NCI-H748 treated with DMSO at 0.1 percent for 48 hours (cell line): ENCODE measurements at places on chromosomes 1 and 21.
A peak's percentile ranks its signal among the peaks of the same experiment; 100 is the strongest.

GRCh38 chr1:29830916-29831315, 594.6 kb downstream of the PTPRU start:
- DNase-seq: no peak

DNA sequence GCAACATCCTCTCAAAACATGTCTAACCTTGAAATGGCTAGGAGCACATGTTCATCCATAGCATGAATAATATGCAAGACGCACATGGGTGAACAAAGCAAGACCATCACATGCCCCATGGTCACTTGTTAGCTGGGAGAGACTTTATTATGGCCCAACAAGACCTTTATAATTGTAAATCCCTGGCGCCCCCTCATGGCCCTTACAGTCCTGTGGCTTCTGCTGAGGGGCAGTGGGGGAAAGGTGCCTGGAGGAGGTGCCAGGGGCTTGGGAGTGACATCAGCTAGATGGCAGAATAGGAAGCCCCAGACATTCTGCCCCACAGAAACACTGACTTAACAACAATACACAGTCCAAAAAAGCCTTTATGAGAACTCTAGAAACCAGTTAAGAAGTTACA, 51.7 kb downstream of the CSMD2 start:
- no peak for DNase-seq

DNA sequence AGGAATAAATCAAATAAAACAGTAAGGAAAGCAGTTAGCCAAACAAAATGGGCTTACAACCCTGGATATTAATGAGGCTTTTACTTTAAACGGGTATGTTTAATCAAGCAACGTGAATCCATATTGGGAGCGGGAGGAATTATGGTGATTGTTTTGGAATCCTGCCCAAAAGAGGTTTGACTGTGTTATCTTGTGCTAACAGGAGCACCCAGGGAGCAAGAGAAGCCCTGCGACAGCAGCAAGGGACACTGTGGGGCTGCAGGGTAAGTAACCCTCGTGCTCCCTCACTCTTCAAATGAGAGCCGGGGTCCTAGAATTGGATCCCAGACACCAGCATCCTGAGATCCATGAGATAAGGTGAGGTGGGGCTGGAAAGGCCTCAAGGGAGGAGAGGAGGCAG, 72.6 kb upstream of the PGBD5 start:
- peak; percentile 32 for DNase-seq

- no peak for DNase-seq
These were observed 183.5 kb downstream of the HMCN1 start for GRCh38 chr1:185917646-185918045.

DNA sequence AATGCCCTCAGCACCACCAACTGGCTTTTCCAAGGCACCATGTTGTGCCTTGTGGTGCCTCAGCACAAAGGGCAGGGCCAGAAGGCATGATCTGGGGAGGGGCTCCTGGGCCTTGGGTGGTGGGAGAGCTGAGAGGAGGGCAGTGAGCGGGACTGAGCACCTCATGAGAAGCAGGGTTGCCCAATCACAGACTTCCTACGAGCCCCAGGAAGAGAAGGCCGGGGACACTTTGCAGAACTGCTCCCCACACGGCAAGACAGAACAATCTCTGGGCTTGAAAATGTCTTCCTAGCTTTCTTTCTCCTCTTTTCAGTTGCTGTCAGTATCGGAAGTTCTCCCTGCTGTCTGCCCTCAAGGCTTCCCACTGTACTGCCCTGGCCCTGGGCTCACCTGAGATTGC, 6.8 kb downstream of the KCNJ10 start:
- no peak for DNase-seq

DNA sequence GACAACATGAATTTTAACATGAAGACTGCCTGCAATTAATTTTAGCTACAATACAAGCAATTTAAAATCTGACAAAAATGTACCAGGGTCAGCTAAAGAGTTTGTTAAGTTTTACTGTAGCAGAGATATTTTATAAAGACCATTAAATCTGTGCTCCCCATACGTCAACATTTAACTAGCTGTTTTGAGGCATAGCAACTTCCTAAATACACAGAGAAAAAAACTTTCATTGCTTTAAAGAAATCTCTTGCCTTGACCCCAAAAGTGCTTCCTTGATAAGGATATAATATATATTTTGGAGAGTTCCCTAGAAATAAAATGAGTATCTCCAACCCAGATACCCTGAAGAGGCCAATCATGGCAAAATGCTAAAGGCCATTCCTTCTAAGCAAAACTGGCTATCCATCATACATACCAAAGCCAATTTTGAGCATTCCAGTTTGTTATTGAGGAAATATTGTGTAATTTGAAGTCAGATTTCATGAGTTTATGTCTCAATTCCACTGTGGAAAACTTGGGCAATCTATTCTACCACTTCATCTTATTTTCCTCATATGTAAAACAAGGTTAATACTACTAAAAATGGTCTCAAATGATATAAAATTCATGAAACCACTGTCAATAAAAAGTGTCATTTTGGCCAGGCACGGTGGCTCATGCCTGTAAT, 19.1 kb downstream of the ASPM start:
- no peak for DNase-seq

- no peak for DNase-seq
These were observed 5.9 kb downstream of the KAZN start for GRCh38 chr1:14604414-14604813.

- no peak for DNase-seq
These were observed 23.8 kb downstream of the RPS27 start for GRCh38 chr1:154014154-154014907.

GRCh38 chr1:51574796-51575195, 42.1 kb upstream of the OSBPL9 start:
- DNase-seq: no peak

DNA sequence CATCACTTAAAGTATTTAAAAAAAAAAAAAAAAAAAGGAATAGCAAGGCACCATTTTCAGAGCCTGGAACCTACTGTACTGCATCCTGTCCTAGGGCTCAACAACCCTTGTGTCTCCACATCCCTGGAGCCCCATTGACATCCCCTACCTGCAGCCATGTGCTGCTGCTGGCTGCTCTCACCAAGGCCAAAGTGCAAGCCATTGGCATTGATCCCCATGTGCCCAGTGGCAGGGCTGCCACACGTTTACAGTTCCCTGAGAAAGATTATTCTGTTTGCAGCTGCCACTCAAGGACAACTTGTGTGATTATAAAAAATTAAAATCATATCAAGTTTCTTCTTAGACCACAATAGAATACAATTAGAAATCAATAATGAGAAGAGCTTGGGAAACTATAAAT, 129.9 kb downstream of the LHX8 start:
- no peak for DNase-seq

DNA sequence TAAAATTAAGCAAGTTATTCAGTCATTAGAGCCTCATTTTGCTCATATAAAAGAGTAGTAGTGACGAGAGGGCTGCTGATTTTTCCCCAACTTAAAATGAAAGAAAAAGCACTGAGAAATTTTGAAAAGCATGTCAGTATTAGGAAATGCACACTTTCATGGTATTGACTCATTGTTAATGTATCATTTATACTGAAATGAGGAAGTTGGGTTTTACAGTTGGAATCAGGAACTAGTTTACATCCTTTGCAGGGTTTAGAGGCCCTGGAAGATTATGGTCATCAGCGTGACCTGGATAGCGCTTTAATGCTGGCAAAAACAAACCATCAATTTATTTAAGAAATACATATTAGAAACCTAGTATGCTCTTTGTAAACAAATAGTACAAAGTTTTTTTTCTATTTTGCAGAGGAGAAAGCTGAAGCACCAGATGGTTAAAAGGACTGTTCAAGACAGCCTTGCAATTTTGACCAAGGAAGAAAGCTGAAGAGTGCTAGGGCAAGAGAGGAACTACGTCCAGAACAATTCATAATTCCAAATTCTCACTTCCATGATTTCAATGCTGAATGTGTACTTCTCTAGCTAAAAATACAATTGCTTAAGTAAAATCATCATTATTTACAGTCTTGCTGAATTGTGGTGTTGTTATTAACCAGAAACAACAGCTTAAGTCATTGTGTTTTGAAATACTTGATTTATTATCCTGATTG, 94.8 kb upstream of the SGIP1 start:
- DNase-seq: no peak

DNA sequence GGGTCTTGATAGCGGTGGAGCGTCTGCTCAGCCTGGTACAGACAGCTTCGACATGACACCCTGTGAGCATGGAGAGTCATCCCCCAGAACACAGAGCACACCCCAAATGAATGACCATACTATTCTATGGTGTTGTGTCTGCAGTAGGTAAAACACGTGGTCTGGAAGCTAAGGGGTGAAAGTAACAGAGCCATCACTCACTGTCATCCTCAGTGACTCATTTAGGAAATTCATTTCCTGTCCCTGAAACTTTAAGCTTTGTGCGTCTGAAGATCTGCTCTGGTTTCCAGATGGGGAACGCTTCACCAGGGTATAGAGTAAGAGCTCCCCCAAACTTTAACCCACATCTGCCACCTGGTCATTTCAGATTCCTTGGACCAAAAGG, 94.8 kb upstream of the DISP3 start:
- DNase-seq: no peak

- DNase-seq: no peak
These were observed 86.7 kb downstream of the CCDC185 start for GRCh38 chr1:223479718-223480425.

GRCh38 chr1:158509471-158510156, 37.6 kb downstream of the OR10R2 start:
- no peak for DNase-seq

GRCh38 chr21:37088186-37088735, 15.2 kb downstream of the TTC3 start:
- DNase-seq: no peak

GRCh38 chr1:168637350-168637991, 61.1 kb downstream of the XCL1 start:
- peak; percentile 66 for DNase-seq

GRCh38 chr1:181044449-181044966, 10.7 kb downstream of the MR1 start:
- DNase-seq: no peak

GRCh38 chr21:44969066-44969670, 29.3 kb downstream of the SLX9 start:
- DNase-seq: no peak

GRCh38 chr1:50378770-50379169, 44.5 kb downstream of the DMRTA2 start:
- no peak for DNase-seq

- peak; percentile 14 for DNase-seq
These were observed 5.5 kb downstream of the AZIN2 start for GRCh38 chr1:33086384-33086850.

DNA sequence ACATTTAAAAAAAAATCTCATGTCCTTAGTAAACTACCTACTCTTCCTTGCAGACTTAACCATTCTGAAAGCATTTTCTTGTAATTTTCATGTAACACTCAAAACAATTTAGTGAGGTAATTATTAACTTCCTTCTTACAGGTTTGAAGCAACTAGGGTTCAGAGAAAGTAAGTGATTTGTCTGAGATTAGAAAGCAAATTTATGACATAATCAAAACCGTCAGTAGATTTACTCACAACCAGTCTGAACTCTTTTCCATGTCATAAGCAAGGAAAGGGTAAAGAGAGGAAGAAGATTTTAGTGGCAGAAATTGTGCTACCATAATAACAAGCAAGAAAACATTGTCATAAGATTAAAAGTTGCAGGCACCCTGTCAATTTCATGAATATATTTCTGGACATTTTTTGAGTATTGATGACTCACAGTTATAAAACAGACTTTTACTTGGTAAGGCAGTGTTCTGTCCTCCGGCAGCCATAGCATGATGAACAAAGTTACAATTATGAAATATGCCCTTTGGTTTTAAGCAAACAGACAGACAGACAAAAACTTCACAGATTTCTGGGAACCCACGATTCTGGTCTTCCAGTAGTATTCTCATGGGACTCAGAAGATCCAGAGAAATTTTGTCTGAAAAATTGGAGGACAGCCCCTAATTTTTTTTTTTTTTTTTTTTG, 707.2 kb downstream of the RWDD3 start:
- no peak for DNase-seq

DNA sequence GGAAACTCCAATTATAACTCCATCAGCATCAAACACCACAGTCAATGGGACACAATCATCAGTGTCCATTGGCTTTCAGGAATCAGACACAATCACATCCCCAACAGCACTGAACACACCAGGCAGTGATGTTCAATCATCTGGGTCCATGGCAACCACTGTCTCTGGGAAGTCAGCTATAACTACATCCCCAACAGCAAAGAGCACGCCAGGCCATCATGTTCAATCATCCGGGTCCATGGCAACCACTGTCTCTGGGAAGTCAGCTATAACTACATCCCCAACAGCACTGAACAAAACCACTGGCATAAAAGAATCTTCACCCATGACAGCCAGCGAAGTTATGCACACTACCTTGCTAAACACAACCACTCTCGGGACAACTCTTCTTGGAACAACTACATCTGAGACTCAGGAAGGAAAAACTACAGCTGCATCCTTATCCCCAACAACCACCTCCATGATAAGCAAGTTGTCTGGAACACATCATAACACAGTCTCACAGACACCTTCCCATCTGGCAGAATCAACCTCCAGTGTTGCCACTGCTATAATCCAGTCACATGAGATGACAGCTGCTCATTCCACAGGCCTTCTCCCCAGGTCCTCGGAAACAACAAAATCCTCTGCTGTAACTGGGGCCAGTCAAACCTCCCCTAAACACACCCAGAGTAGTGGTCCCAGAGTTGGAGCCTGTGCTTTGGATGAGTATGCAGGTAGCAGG, 19.9 kb downstream of the CATSPER4 start:
- no peak for DNase-seq

- DNase-seq: peak; percentile 10
These were observed 226.5 kb downstream of the SDCCAG8 start for GRCh38 chr1:243482141-243483022.

DNA sequence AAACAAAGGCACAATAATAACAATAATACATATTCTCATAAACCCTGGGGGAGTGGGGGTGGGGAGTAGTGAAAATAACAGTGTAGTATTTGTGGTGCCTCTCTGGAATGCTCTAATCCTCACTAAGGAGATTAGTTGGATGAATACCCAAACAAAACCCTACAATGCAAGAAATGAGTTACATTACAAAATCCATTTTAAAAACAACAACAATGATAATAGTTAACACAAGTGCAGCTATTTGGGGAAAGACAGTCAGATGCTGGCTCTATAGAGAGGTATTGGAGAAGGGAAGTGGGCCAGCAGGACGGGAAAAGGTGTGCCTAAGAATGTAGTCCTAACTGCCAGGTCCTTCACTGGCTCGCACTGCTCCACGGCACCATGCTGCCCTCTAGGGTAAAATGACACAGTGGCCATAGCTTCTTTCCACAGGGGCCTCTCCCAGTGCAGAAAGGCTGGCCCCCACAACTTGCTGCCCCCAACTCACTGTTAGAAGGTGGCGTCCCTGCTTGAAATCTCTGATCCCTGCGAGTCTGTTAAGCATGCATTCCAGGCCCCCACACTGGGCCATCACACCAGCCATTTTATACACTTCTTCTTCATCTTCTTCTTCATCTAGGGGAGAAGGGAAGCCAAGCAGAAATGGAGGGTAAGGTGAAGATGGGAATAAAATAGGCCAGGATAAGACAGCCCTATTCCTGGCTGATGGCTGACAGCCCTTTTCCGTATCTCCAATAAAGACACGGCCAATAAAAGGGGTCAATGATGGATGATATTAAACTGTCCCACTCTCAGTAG, 113.8 kb downstream of the UBR4 start:
- no peak for DNase-seq

GRCh38 chr1:202268032-202268431, 73.7 kb downstream of the UBE2T start:
- no peak for DNase-seq
